ENCODE measurements at places on chromosomes 4 and X.

GRCh38 chrX:66410806-66411205, 228.1 kb downstream of the EDA2R start:
- no peak for DNase-seq

- no peak for DNase-seq
Observed at GRCh38 chr4:76655566-76656479, 220.8 kb downstream of the SHROOM3 start.

DNA sequence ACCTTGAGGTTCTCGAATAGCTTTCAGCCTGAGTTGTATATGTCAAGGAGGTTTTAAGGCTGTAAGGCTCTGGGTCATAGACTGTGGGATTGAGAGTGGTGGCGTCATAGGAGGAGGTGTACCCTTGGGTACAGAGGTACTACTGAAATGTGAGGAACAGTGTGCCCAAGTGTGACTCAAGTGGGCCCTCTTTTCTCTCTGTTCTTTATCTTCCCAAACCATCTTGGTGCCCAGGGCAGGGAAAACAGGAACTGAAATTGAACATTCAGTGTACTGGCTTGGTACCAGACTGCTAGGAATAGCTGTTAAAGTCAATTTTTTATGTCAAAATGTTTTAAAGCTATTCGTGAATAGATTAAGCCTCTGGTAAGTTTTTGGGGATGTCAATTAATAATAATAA, 136.2 kb upstream of the RPS6KA3 start:
- peak; percentile 28 for DNase-seq

- no peak for DNase-seq
Observed at GRCh38 chr4:78311306-78311705, 240.3 kb upstream of the ANXA3 start.

GRCh38 chr4:147059064-147059731, 113.5 kb upstream of the TTC29 start:
- no peak for DNase-seq

DNA sequence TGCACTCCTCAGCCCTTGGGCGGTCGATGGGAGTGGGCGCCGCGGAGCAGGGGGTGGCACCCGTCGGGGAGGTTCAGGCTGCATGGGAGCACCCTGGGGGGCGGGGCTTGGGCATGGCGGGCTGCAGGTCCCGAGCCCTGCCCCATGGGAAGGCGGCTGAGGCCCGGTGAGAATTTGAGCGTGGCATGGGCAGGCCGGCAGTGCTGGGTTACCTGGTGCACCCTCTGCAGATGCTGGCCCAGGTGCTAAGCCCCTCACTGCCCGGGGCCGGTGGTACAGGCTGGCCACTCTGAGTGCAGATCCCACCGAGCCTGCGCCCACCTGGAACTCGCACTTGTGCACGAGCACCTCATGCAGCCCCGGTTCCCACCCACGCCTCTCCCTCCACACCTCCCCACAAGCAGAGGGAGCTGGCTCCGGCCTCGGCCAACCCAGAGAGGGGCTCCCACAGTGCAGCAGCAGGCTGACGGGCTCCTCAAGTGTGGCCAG, 556.3 kb downstream of the GALNTL6 start:
- no peak for DNase-seq

DNA sequence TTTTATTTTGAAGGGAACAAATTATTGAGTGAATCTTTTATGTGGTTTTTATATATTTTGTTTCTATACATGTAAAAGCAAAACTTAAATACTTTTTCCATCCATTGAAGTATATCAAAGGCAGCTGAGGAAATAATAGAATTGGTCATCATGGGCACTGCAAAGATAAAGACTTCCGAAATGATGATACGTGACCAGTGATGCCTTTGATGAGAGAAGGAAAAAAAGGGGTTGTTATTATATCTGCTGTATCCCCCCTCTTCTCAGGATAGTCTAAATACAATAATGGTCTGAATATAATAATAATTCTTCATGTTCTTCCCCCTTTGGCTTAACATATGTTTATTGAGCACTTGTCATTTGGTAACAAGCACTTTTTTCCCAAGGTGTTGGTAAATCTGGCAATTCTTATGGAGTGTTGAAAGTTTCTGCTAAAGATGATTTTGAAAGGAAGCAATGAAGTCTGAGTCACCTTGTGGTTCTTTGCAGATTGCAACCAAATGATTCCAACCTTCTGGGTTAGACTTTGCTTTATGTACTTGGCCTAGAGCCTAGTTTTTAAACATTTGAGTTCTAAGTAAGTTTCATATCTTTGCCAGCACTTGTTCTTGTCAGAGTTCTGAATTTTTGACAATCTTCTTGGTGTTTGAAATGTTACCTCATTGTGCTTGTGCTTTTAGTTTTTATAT, 60.8 kb downstream of the USP9X start:
- DNase-seq = peak; percentile 29

DNA sequence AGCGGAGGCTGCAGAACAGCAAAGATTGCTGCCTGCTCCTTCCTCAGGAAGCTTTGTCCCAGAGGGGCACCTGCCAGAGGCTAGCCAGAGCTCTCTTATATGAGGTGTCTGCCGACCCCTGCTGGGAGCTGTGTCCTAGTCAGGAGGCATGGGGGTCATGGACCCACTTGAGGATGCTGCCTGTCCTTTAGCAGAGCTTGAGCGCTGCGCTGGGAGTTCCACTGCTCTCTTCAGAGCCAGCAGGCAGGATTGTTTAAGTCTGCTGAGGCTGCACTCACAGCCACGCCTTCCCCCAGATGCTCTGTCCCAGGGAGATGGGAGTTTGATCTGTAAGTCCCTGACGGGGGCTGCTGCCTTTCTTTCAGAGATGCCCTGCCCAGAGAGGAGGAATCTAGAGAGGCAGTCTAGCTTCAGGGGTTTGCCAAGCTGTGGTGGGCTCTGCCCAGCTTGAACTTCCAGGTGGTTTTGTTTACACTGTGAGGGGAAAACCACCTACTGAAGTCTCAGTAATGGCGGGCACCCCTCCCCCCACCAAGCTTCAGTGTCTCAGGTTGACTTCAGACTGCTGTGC, 10.9 kb downstream of the DCK start:
- no peak for DNase-seq
